NCI-H524 treated with DMSO at 0.1 percent for 48 hours (cell line): ENCODE measurements at places on chromosomes 12 and 14.

DNA sequence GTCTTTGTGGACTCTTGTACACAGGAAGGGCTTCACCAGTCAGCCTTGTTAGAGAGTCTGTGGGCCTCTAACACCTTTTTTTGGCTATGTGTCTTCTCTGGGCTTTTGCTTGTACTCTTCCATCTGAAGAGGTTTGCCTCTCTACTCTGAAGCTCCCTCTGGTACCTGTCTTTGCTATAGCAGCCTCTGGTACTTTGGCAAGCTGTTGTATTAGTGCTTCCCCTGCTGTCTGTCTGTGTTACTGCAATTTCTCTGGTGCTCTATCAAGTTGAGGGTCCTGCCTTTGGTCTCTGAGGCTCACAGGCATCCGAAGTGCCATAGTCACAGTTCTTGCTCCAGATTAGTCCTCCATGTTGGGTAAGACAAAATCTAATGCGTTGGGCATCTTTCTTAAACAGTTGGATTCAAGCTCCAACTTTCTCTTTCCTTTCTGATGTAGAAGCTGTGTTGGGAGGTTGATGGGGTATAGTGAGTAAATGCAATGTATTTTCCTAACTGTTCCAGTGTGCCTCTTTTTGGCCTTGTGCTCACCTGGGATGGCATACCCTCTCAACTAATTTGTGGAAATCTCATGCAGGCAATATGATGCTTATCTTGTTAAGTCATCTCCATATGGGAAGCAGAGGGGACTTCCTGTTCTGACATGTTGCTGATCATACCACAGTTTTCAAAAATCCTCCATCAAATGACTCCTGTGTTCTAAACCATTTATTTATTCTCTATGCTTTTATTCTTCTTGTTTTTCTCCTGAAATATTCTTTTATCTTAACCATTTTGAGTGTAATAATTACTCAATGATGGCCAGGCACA is 88.8 kb downstream of the ATF7IP start:
- peak; percentile 8 for DNase-seq

DNA sequence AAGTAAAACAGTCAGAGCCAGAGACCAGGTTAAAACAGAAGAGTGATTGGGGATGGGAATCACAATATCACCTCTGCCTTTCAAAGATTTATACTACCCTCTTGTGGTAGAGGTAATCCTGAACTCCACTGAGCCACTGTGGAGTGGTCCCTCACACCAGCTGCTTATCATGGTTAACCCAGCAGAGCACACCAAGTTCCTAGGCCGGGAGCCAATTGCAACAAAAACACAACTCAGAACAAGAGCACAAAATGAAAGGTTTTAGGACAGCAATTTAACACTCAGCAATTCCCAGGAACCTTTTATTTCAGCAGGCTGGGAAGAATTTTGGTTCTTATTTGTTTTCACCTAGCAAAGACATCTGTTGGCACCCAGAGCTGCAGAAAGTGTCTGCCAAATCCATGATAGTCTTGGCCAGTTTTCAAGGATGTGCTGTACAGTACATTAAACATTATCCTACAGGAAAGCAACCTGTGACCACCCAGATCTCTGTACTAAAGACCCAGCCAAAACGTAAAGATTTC is 220.5 kb upstream of the ATXN7L3B start:
- peak; percentile 8 for DNase-seq

GRCh38 chr12:59828521-59828920 is 232.7 kb downstream of the SLC16A7 start:
- DNase-seq = no peak

DNA sequence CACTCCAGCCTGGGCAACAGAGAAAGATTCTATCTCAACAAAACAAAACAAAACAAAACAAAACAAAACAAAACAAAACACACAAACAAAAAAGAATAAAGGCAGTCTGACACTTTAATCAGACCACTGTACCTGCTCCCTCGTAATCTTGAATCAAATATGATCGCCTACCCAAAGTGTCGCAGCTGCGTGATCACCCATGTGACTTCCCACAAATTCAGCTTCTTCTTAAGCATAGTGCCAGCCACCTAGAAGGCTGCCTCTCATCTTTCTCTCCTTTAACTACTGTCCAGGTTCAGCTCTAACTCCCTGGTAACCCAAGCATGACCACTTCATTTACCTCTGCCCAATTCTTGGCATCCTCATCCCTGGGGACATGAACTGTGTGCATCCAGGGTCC is 37.4 kb downstream of the FMNL3 start:
- no peak for DNase-seq
